ENCODE measurements at places on chromosomes 2 and 18.

DNA sequence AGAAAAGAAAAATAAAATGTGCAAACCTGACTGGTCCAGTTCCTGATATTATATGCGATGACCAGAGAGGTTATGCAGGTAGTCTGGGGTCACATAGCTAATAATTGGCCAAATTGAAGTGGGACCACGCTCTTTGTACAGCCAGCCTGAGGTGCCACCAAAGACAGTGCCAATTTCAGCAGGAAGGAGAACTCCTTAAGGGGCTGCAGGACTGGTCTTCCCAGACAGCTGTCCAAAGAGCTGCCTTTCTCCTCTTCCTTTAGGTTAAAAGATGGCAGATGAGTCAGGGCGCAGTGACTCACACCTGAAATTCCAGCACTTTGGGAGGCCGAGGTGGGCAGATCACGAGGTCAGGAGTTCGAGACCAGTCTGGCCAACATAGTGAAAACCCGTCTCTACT, 95.5 kb downstream of the ACKR3 start:
- no peak for DNase-seq

DNA sequence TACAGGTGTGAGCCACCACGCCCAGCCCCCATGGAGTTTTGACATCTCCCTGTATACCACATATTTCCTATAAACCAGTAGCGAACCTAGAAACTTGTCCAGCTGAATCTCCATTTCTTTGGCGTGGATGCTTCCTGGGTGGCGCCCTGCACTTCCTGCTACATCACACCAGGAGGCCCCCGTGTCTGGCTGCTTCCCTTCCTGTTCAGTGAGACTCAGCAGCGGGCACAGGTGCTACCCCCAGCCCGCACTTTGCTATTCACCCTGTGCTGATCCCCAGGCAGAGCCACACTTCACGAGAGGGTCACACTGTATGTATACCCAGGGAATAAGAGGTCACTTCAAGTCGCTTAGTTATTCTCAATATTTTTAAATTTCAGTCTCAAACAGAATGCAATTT, 35.0 kb downstream of the CYP27C1 start:
- DNase-seq = no peak

GRCh38 chr2:86634352-86634751, 10.7 kb upstream of the RNF103 start:
- DNase-seq = no peak

GRCh38 chr2:231093933-231094332, 30.9 kb downstream of the HTR2B start:
- DNase-seq = no peak
